NCI-H1105 (cell line): ENCODE measurements at places on chromosomes 3 and 15.

DNA sequence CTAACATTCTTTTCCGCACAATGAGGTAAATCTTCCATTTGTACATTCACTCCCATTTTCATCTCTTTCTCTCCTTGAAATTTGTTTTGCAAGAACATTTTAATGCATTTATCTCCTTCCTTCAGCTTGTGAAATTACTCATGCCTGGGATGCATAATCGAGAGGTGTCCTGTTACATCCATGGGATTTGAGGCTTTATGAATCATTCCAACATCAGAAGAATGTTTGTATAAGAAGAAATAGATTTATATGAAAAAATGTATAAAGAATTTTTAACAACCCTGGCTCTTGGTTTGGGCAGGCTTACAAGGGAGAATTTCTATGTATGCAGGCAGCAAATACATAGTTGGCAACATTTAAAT lies 93.2 kb upstream of the MBNL1 start:
- DNase-seq: no peak

GRCh38 chr3:154223519-154223918 lies 100.8 kb downstream of the DHX36 start:
- no peak for DNase-seq

- DNase-seq: no peak
Observed at GRCh38 chr3:122403489-122403888, 12.4 kb downstream of the WDR5B start.

DNA sequence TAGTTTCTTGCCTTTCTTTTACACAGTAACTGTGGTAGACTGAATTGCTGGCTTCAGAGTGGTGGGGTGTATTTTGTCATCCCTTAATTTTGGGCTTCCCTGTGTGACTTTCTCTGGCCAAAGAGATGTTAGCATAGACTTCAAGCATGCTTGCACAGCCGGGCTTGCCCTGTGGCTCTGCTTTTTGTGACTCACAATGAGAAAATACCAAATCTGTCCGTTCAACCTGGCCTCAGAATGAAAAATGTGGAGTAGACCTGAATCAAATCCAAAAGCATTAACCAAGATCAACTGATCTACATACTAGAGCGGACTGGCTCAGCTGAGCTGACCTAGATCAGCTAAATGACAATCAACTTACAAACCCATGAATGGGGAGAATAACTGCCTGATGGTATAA lies 51.4 kb downstream of the PLAAT1 start:
- DNase-seq: no peak

DNA sequence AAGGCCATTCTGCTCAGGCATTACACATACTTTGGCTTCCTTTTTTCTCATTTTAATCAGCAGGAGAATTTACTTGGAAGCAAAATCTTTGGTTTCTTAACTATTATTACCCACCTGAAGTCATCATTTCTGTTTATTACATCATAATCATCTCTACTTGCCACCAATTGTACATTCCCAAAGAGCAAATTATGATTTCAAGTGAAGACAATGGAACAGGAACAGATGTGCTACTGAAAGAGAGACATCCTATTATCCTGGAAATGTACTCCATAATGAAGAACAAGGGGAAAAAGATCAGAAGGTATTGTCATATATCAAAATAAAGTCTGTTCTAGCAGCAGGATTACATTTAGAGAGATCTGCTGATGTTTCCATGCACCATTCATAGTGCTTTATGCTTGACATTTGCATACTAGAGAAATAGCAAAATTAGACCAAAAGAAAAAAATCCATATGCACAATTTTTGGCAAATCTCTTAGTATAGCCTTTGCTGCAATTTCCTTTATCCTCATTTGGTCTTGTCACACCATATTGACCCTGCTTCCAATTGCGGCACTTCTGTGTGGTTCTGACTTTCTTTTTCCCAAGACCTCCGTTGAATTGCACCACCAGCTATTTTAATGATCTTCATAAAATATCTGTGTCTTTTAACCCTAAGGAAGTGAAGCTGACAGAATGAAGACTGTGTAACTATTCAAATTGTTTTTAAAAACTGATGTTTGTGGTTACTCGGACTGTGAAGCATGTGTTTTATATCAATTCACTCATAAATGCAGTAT lies 683.8 kb downstream of the ZNF385D start:
- no peak for DNase-seq

DNA sequence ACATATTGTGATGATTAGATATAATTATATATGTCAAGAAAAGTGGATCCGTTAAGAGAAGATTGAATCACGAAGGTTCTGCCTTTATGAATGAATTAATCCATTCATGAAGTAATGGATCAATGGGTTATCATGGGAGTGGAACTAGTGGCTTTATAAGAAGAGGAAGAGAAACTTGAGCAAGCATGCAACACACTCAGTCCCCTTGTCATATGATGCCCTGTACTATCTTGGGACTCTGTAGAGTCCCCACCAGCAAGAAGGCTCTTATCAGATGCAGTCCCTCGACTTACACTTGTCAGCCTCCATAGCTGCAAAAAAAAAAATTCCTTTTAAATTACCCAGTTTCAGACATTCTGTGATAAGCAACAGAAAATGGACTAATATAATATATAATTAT lies 301.9 kb downstream of the RAP2B start:
- no peak for DNase-seq

GRCh38 chr3:119140466-119140865 lies 5.5 kb upstream of the TEX55 start:
- no peak for DNase-seq

DNA sequence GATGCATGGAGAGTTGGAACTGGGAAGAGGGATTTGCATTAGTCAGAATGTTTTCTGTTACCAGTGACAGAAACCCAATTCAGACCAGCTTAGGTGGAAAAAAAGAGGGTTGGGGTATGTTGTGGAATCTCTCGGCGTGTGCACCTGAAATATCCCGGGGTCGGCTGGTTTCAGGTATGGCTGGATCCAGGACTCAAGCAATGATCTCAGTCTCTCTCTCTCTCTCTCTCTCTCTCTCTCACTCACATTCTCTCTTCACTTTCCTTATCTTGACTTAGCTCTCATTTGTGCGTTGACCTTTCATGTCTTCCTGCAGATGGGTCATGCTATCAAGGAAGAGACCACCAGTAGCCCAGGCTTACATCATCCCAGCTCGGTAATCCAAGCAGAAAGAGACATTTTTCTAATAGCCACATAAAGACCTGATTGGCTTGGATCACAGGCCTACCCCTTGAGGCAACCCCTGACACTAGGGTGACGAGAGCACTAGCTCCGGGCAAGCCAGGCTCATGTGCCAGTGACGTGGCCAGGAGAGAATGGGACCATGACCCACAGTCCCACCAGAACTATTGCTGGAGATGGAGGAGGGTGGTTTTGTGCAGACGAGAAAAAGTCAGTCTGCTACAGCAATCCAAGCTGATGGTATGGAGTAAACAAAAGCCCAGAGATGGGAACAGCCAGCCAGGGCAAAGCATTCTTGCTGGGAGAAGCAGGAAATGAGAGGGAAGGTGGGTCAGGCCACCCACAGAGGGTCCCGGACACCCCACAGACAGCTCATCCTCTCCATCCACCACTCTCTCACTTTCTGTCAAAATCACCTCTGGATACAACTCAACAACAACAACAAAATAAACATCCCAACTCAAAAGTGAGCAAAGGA lies 91.7 kb downstream of the CHSY1 start:
- no peak for DNase-seq

DNA sequence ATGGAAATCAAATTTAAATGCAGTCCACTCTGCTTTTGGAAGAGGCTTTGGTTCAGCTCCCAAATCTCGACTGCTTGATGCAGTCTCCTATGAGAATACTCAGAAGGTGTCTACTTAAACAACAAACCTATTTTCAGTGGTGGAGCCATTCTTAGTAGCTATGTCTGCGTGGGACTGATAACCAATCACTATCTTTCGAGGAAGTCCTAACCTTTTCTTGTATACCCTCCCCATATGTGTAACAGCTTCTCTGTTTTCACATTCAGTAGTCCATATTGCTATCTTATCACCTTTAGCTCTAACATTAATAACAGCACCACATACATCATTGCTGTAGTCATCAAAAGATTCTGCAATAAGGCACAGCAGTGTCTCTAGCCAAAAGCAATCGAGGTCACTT lies 333.0 kb upstream of the ATP11B start:
- DNase-seq: no peak

DNA sequence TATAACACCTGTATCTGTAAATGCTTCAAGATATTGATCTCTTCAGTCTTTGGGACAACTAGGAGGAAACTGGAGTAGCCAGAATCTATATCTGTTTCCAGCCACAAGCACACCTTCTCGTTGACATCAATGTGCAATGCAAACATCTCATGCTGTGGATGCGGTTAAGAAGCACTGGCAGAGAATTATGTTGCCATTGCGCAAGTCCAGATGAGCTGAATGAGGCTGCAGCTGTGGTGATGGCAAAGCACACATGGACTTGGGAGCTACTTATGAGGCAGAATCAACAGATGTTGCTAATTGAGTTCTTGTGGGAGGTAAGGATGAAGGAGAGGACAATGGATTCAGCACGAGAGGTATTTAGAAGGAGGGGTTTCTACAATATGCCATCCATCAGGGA lies 90.9 kb downstream of the STRIT1 start:
- no peak for DNase-seq

- DNase-seq: no peak
Observed at GRCh38 chr15:25597571-25597970, 158.7 kb upstream of the UBE3A start.

DNA sequence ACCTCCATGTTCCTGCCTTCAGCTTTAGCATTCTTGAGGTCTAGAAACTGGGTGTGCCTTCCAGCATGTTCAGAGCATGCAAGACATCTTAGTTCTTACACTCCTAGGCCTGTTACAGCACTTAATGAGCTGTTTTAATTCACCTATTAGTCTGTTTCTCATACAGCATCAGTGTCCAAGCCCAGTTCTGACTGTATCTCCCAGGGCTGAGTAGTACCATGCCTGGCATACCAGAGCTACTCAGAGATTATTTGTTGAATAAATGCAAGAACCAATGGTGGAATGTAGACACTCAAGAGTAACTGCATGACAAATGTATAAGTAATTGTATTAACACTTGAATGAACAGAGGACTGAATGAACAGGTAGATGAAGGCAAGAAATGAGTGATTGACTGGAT lies 61.8 kb upstream of the SCN5A start:
- no peak for DNase-seq

GRCh38 chr3:51750878-51751277 lies 28.2 kb downstream of the IQCF6 start:
- no peak for DNase-seq

GRCh38 chr3:135337192-135337591 lies 542.1 kb downstream of the EPHB1 start:
- no peak for DNase-seq

- DNase-seq: no peak
Observed at GRCh38 chr3:52007291-52007690, 11.6 kb upstream of the RPL29 start.

DNA sequence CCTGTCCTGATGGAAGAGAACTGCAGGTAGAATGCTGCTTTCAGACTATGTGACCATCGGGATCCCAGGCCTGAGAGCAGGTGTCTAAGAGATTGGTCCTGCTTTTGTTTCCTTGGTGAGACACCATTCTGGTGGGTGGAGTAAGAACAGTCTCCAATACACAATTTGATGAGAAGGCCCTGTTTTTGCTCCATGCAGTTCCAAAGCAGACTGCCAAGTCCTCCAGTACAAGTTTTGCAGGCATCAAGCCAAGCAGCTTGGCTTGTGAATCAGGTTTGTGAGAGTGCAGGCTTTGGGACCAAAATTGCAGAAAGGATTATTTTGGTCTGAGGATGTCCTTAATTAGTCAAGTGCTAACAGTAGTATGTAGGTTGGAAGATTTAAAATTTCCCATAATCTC lies 381.6 kb downstream of the FOXP1 start:
- DNase-seq: no peak

GRCh38 chr15:49889536-49889935 lies 229.5 kb downstream of the ATP8B4 start:
- no peak for DNase-seq

GRCh38 chr3:11982341-11982941 lies 21.7 kb upstream of the SYN2 start:
- DNase-seq: no peak

DNA sequence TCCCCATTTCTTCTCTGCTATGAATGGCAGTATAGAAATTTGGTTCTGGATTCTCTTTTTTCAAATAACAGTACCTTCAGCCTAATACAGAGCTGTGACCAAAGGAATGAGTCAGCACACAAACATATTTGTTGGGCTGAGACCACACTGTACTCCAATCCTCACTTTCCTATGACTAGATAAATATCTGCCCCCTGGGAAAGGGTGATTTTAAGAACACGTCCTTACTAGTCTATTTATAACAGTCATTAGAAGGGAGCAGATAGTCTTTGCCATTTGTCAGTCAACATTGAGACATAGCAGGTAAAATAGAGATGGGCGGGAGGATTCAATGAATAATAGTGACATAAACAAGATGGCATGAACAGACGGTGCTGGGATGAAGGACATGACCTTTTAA lies 461.3 kb downstream of the MCTP2 start:
- DNase-seq: no peak

GRCh38 chr3:46469680-46470357 lies 5.1 kb upstream of the LTF start:
- DNase-seq: no peak

GRCh38 chr3:183123891-183124290 lies 24.6 kb upstream of the MCCC1 start:
- DNase-seq: no peak

- no peak for DNase-seq
Observed at GRCh38 chr15:38130740-38131498, 121.7 kb upstream of the SPRED1 start.

- no peak for DNase-seq
Observed at GRCh38 chr15:73906346-73907034, 19.8 kb upstream of the LOXL1 start.

- no peak for DNase-seq
Observed at GRCh38 chr3:124812291-124813265, 74.6 kb downstream of the ITGB5 start.

- no peak for DNase-seq
Observed at GRCh38 chr3:24985668-24986067, 442.4 kb upstream of the RARB start.

DNA sequence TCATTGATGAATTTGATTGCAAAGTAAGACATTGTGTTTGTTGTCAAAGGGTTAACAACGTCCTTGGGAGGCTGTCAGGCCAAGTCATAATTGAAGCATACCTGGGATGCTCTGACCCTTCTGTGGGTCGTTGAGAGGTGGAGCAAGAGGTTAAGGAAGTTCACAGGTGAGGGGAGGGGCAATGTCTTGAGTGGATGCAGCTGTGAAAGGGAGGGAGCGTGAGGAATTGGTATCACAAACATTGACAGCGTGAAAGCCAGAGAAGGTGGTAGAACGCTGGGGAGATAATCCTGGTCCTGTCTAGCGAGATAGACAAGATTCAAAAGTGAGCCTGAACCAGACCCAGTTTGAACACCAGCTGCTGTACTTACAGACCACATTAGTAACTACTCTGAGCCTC lies 79.4 kb downstream of the HES1 start:
- DNase-seq: no peak

- DNase-seq: no peak
Observed at GRCh38 chr3:35187908-35188307, 451.4 kb upstream of the ARPP21 start.

- no peak for DNase-seq
Observed at GRCh38 chr3:63724987-63725386, 72.5 kb downstream of the SNTN start.
